ENCODE measurements at places on chromosomes 12 and 14. TPM values are rescaled to one million over a fixed set of nuclear protein-coding genes. Genes with fewer than 3 reads are reported as not detected.

KRT85 gene
- not detected for polyA plus RNA-seq

SLCO1B1 gene
- polyA plus RNA-seq = not detected

ARHGAP9 gene
- polyA plus RNA-seq = 1.0 TPM

PTGER2 gene
- polyA plus RNA-seq = 0.67 TPM

FBXW8 gene
- polyA plus RNA-seq = 15.6 TPM

CDCA4 gene
- 26.8 TPM for polyA plus RNA-seq

IRF2BPL gene
- 10.9 TPM for polyA plus RNA-seq

GUCY2C gene
- polyA plus RNA-seq = not detected

KCNH3 gene
- 3.2 TPM for polyA plus RNA-seq

AQP5 gene
- polyA plus RNA-seq = 0.10 TPM

Measured in SK-N-SH (cell line).